ENCODE measurements at places on chromosomes 7 and 10. TPM values are rescaled to one million over a fixed set of nuclear protein-coding genes. Genes with fewer than 3 reads are reported as not detected.

- DNase-seq = no peak
Measured at GRCh38 chr7:121587435-121587834, 191.3 kb upstream of the FAM3C start.

The PNLIP gene
- total RNA-seq = not detected

The SAMD9 gene
- 17.7 TPM for total RNA-seq

DNA sequence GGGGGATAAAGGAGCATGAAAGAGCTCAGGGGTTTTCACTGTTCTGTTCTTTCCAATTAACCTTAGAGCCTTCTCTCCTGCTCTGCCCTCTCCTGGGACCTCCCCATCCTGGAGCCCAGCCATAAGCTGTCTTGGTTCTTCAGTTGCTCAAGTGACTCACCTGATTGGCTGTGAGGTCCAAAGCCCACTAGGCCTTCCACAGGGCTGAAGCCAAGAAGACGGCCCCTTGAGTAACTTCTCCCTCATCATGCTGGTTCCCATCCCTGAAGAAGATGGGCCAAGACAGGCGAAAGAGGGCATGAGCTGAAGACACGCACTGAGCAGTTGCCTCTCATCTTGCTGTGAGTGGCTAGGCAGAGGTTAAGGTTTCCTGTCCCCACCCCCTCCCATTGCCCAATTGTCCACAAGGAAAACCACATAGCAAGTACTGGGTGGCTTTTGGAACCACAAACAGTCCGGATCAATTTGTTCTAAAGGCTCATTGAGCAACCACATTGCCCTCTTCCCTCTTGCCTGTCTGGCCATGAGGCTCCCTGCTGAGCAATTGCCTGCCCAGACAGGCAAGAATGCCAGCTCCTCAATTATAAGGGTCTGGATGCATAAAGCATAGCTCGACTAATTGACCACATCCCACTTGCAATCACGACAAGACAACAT is 43.9 kb upstream of the GPAM start:
- peak; percentile 89 for DNase-seq

The RBP4 gene
- total RNA-seq = 5.8 TPM

DNA sequence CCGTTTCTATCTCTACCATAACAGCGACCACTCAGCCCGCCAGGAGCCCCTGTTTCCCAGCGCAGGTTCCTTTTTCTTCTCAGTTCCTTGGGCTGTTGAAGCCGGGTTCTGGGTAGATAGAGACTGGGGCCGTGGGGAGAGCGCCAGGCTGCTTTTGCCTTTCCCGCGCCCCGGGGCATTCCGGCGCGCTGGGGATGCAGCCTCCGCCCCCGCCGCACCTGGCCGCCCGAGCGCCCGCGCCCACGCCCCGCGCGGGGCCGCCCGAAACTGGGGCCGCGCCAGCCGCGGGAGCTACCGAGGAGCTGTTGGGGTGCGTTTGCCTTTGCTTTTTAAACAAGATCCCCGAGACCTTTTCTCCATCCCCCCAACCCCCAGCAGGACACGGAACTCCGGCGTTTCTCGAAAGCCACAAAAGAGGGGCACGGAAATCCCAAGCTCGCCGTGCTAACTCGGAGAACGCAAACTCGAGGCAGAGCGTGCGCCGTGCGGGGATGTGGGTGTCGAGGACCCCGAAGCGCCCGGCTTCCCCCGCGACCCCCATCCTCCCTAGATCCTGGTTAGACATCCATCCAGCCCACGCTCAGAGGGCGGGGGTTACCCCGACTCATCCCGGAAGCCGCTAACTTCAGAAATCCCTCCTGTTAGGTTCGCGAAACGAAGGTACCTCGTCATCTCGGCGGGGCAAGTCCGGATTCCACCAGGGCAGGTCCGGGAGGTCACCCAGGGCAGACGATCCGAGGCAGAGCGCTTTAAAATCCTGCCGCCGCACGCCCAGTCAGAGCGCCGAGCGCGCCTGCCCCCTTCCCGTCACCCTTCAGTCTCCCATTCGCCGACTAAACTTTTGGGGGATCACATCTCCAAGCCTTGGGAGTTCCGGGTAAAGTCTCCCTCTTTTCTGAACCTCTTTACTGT is 1.0 kb downstream of the GRM8 start:
- no peak for DNase-seq

The RELN gene
- total RNA-seq = 4.8 TPM

DNA sequence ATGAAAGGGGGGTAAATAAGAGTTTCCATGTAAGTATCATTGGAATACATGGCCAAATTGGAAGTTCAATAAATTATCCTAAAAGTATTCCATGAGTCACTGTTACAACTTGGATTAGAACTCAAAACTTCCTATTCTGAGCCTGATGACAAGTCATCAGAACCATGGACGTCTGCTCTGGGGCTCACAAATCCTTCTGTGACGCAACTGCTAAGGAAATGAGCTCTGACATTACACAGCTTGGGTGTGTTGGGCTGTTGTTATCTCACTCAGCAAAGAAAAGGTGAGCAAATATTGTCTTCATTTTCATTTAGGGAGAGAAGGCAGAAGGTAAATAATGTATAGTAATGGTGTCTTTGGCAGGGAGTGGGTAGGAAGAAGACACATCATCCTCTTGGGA is 214.8 kb upstream of the ADO start:
- no peak for DNase-seq

DNA sequence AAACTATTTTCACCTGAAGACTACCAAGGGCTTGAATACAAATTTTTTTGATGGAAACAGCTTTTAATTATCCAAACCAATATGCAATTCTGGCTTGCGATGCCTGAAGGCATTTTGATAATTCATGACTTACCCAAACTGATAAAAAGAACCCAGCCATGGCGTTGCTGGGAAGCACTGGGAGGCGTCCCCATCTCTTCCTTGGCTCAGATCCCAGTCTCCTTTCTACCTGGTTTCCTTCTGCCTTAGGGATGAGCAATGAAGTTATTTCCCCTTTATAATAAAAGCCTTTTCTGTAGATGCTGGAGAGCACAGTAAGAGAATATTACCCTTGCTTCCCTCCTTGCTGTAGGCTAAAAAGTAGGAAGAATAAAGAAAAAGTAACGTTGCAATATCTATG is 129.1 kb upstream of the ANK3 start:
- DNase-seq = no peak

- peak; percentile 61 for DNase-seq
Measured at GRCh38 chr10:3428826-3429225, 256.2 kb upstream of the PITRM1 start.

DNA sequence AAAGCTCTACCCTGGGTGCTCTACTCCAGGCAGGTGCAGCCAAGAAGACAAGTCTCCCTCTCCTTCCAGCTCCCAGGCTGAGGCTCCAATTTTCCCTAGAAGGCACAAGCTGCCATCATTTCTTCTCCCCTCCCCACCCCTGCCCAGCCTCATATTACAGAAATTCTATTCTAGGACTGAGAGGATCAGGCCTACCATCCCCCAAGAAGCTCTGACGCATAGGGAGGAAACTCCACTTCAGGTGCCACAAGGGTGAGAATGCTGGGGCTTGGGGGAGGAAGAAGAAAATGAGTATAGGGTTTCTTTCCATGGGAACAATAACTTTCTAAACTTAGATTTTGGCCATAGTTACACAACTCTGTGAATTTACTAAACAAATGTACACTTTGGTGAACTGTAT is 35.3 kb downstream of the FEZF1 start:
- DNase-seq = no peak

The ZFAND4 gene
- total RNA-seq = 4.7 TPM

- DNase-seq = no peak
Measured at GRCh38 chr7:112744818-112745217, 45.4 kb downstream of the TMEM168 start.

GRCh38 chr10:94343151-94343550 is 19.6 kb downstream of the NOC3L start:
- DNase-seq = no peak

The CCAR1 gene
- 19.4 TPM for total RNA-seq

GRCh38 chr10:94853065-94853464 is 85.4 kb upstream of the CYP2C9 start:
- DNase-seq = no peak

DNA sequence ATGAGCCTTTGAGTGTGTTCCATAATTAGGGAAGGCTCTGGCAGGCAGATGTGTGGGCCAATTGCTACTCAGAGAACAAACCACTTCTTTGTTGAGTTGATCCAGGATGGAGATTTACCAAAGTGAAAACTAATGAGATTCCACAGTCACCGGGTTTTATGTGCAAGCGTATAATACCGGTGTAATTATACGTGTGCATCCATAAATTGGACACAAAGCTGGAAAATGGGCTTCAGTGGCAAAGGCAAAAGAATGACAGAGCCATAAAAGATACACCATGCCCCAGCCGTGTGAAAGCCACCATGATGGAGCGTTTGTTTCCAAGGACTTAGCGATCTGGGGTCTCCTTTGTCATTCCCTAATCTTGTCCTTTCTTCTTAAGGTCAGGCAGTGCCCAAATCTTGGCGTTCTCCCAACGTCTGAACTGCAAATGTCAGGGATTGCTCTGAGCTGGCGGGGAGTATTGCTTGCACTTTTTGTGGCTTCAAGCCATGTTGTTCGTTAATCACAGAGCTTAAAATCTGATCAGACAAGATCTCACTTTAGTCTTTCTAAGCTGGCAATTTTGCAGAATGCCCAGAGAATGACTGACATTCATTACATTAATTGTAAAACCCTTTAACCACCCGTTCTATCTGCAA is 70.1 kb downstream of the NPTX2 start:
- DNase-seq = no peak

DNA sequence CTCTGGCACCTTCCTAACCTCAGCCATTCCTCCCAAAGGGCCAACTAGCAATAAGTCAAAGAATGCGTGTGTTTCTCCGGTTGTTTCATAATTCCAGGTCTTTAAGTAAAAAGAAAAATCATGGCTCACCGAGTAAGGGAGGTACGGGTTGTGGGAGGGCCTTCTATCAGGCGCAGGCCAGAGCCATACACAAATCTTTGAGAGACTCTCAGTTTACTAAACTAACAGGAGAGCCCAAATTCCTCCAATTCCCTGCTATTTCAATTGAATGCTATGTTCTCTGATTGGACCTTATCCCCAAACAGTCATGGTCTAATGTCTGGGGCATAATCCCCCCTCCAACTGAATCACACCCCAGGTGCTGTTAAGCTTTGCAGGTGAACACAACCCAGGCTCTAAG is 26.2 kb upstream of the SLF2 start:
- DNase-seq = no peak

GRCh38 chr7:131302876-131303707 is 24.6 kb upstream of the MKLN1 start:
- DNase-seq = peak; percentile 60

DNA sequence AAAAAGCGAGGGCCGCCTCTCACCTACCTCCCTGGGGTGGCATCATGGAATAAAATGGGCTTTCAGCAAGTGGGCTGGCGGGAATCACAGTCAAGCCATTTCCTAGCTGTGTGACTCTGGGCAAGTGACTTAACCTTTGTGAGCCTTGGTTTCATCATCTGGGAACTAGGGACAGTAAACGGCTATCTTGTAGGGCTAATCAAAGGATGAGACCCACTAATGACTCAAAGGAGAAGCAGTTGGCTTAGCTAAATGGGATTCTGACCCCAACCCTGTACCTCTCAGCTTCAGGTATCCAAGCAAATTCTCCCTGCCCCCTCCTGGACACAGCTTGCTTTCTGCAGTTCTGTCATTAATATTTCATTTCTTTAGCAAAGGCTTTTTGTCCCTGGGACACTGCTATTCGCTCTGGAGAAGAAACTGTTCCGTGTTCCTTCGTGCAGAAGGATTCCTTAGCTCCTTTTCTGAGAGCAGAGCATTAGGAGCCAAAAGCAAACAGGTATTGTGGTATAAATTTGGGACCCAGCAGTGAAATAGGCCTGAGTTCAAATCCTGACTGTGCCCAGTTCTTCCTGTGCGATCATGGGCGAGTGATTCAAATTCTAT is 25.9 kb downstream of the TRIM8 start:
- DNase-seq = no peak
